ENCODE measurements at places on chromosomes 16 and 17. TPM values are rescaled to one million over a fixed set of nuclear protein-coding genes. Genes with fewer than 3 reads are reported as not detected.

Gene TBKBP1
- 1.8 TPM for total RNA-seq

Gene PCTP
- 8.1 TPM for total RNA-seq

Gene RTN4RL1
- 0.52 TPM for total RNA-seq

Gene FBXW10B
- total RNA-seq = 0.80 TPM

Gene ASGR1
- total RNA-seq = 0.90 TPM

Gene NUTF2
- total RNA-seq = 50.7 TPM

Gene FBXW10
- 0.09 TPM for total RNA-seq

Gene MMP28
- total RNA-seq = 1.1 TPM

Gene VASN
- 1.2 TPM for total RNA-seq

Gene TBC1D3
- total RNA-seq = not detected

Gene VAT1L
- 0.24 TPM for total RNA-seq

Gene CACNG5
- 0.05 TPM for total RNA-seq

DNA sequence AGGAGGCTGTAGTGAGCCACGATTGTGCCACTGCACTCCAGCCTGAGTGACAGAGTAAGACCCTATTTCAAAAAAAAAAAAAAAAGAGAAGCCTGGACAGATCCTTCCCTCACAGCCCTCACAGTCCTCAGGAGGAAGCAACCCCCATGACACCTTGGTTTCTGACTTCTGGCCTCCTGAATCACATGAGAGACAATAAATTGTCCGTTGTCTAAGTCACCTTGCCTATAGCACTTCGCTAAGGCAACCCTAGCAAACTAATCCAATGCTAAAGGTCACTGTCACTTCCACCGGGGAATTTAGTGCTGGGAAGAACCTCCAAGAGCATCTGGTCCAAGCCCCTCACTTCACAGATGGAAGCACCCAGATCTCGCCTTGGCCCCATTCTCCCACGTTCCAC, 18.9 kb upstream of the SLC39A11 start:
- DNase-seq = no peak

DNA sequence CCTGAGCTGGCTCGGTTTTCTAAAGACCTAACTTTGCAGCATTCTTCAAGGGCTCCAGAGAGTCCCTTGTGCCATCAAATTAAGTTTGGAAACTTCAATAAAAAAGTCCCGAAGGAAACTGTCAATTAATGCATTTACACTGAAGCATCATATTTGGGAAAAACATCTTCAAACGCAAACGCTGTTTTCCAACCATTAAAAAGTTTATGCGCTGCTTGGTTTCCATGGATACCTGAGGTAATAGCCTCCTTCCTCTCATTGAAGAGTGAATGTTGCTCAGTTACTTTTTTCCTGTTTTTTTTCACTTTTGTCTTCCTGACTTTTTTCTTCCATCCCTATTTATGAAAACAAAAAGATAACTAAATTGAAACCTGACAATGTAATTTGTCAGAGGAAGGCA, 399.1 kb downstream of the MAF start:
- no peak for DNase-seq

DNA sequence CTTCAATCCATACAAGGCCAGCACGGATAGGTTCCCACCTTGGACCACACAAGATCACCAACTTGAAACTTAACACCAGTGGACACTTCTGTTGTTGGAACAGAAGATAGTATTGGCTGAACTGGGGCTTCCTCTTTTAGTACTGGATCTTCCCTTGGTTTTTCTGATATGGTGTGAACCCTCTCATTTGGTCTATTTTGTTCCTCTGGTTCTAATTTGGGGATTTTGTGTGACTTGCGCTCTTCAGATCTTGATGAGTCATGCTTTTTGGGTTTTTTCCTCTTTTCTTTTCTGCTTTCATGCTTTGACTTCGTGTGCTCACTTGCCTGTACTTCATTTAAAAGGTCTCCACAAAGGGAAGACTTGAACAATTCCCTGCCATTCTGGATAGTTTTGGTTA, 39.0 kb downstream of the SOST start:
- DNase-seq = peak; percentile 4

DNA sequence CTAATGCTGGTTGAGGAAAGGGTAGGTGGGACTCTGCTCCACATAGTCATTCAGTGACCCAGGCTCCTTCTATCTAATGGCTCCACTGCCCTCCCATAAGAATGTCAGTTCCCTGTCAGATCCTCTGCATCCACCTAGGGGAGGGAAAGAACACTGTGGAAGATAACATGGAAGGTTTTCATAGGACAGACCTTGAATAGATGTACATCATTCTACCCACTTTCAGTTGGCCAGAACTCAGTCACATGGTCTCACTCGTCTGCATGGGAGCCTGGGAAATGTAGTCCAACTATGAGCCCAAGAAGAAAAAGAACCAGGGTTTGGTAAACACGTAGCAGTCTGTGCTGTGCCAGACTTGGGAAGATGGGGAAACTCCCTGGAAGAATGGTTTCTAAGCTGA, 27.1 kb upstream of the SCNN1B start:
- no peak for DNase-seq

- no peak for DNase-seq
Observed at GRCh38 chr16:1659031-1659430, 19.0 kb upstream of the JPT2 start.

DNA sequence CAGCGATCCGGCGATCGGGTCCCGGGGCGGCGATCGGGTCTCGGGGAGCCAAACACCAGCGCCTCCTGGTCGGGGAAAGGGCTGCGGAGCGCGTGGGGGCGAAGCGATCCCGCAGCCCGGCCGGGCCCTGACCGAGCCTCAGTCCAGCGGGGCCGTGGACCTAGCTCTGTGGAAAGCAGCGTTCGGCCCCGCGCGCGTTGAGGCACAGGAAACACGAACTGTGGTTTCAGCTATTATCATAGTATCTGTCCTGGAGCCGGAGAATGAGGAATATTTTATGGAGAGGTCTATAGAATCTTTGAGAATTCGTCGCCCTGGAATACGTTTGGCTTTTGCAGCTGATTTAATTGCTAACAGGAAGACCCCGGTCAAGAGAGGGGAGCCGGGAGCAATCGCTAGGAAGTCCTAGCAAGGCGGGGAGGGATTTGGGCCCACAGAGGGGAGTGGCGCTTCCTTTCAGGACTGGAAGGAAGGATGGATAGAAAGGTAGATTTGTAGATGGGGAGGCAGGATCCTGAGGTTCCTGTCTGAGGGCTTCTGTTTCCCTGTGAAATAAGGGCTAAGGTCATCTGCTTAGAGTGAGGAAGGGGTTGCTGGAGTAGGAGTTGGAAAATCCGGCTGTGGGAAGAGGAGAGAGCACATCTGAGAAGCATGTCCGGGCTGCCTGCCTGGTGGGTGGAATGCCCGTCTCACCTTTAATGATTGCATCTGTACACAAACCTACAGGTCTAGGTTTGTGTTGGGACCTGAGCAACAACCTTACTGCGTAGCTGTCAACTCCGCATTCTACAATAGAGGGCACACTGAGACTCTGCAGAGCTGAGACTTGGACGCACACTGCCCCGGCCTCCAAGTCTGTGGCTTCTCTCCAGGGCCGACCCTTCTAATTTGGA, 770 bp downstream of the CCNF start:
- DNase-seq = no peak

DNA sequence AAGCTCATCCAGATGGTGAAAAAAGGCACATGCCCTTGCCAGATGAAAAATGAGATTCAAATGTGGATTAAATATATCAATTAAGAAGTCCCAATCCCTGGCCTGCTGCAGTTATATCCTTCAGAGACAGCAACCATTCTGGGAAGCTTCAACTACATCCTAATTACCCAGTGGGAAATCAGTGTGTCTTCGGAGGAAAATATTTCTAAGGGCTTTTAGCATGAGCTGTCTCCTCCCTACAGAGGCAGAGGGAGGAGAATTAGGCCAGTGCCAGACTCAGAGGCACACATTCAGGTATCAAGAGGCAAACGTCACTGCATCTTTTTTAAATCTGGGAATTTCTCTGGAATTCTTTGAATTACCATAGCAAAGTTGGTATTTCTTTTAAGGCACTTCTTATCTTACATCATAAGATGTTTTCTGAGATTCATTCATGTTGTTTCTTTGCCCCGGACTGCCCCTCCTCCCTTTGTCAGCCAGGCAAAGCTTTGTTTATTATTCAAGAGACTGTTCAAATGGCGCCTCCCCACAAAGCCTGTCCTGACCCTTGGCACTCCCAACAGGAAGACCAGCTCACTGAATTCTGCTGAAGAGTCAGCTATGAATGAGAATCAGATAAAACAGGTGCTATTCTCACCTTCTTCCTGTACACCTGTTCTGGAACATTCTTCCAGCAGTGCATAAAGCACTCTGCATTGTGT, 38.3 kb upstream of the SMPD3 start:
- DNase-seq = no peak

- DNase-seq = no peak
Observed at GRCh38 chr16:29643596-29643995, 19.5 kb upstream of the SPN start.

DNA sequence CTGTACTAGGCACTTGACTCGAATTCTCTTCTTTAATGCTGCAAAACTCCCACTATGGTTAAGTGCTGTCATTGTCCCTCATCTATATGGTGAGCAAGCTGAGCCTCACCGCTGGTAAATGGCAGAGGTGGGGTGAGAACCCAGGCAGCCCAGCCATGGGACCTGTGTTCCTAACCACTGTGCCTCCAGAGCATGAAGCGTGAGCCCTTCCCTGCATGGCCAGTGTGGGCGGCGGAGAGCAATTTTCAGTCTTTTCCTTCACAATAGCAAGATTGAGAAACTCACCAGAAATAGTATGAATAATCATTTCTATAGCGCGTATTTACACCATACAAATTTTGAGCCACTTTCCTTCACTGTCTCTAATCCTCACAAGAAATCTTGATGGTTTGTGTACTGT, 9.2 kb downstream of the BFAR start:
- DNase-seq = no peak

DNA sequence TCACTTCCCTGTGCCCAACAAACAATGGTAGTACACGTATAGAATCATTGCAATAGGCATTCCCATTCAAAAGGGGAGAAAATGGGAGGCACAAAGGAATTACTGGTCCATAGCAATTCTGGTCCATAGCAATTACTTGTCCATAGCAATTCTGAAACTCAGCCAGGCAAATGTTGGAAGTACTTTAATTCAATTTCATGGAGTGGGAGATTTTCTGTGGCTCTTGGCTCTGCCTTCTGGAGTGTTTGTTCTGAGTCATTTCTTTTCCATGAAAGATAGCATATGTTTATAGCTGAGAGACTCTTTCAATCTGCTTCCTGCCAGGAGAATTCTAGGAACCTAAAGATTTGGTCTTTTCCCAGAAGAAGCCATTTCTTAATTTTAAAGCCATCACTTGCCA, 182.8 kb upstream of the ELAC2 start:
- DNase-seq = no peak

GRCh38 chr16:27954191-27954590, 109.3 kb downstream of the GSG1L start:
- DNase-seq = no peak

GRCh38 chr17:55334881-55335540, 70.3 kb downstream of the HLF start:
- DNase-seq = no peak

DNA sequence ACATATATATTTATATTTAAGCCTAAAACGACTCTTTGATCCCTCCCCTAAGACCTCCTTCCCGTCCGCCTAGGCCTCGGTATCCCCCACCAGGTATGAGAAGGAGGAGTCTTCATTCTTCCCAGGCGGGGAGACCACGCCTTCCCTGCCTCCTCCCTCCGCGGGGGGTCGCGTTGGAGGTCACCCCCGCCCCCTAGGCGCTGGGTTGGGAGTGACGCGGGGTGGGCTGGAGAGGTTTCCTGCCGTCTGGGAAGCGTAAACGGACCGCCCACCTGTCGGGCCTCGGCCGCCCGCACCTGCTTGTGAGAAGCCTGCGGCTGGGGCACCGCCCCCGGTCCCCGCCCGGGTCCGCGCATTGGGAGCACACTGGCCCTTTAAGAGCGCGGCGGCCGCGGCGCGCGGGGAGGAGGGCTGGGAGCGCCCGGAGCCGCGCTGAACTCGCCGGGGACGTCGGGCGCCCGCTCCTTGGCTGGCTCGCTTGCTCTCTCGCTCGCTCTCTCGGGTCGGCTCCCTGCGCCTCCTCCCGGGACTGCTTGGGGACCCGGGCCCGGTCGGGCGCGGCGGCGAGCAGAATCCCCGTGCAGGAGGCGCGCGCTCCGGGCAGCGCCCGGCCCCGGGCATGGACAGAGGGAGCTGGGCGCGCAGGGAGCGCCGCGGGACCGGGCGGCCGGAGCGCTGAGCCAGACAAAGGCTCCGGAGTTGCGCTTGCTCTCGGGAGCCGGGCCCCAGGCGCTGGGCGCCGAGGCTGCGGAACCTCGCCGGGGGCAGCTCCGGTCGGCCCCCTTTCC, at the start of gene MMP15:
MMP15 (plus strand) TSS at position 404 of the 788 bp plus-strand sequence. CDS start 597 bp downstream, outside the sequence.
- peak; percentile 69 for DNase-seq

DNA sequence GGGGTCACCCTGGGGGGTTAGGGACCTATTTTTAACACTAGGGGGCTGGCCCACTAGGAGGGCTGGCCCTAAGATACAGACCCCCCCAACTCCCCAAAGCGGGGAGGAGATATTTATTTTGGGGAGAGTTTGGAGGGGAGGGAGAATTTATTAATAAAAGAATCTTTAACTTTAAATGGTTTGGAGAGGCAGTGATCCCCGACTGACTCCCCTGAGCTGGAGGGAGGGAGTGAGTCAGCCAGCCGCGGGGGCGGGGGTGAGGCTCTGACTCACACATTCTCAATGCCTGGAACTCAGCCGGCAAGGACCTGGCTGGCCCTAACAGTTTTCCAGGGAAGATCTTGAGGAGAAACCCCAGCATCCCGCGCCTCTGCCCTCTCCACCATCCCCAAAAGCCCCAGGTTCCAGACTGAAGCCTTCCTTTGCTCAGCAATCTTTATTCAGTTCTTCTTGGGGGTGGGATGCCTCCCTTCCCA, 1.5 kb downstream of the HCFC1R1 start:
- DNase-seq = no peak

DNA sequence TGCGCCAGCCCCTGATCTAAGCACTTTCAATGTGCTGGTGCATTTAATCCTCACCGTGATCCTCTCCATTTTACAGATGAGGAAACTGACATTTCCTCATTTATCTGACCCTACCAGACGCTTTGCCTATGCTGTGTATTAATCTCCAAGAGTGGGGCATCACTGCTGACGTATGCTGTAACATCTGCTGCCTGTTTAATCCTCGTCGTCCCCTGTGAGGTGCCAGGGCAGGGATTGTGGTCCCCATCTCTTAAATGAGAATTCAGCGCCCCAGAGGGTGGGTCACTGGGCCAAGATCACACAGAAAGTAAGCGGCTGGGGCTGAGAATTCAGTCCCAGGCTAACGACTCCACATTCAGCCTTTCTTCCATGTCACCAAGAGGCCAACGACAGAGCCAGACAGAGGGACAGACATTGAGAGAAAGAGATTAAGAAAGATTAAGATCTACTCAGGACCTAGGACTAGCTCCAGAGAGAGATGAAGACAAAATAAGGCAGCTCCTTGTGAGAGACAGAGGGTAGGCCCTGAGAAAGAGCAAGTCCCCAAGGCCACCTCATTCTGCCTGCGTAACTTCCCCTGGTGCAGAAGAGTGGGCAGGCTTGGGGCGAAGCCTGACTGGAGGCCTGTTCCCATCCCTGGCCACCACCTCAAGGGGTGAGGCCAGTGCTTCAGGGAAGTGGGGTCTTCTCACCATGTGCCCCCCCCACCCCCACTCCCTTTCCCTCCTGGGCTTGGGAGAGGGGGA, 13.5 kb downstream of the CACNA1G start:
- no peak for DNase-seq

GRCh38 chr17:76987486-76988093, 119.4 kb downstream of the MGAT5B start:
- DNase-seq = no peak

GRCh38 chr16:75023009-75023408, 24.2 kb downstream of the ZNRF1 start:
- DNase-seq = no peak

- no peak for DNase-seq
Observed at GRCh38 chr16:13245713-13246377, 344.4 kb downstream of the SHISA9 start.

- DNase-seq = no peak
Observed at GRCh38 chr17:18190628-18191235, 7.1 kb downstream of the ALKBH5 start.

Data from thymus (tissue), 14 donors.